A549 treated with Mapracorat at 1 μM for 4 hours (cell line): ENCODE measurements at places on chromosomes 5 and 9. TPM values are rescaled to one million over a fixed set of nuclear protein-coding genes. Genes with fewer than 3 reads are reported as not detected.

The FOXD4L6 gene
- not detected in 5 replicates for total RNA-seq

The TPPP gene
- 5.5 to 8.3 TPM (median 6.9 TPM) in 5 replicates for total RNA-seq

The IL12B gene
- 0.06 to 0.14 TPM (median 0.08 TPM) in 3 of 5 replicates, not detected in the others for total RNA-seq

The CTXN3 gene
- total RNA-seq, result not detected in 5 replicates

The RETREG1 gene
- 1.6 to 3.7 TPM (median 3.3 TPM) in 5 replicates for total RNA-seq

The DDX4 gene
- total RNA-seq, result not detected in 5 replicates

The PCDHB7 gene
- 0.05 TPM in 1 of 5 replicates, not detected in the others for total RNA-seq

The CLIC3 gene
- total RNA-seq, result 2.4 to 5.5 TPM (median 4.9 TPM) in 5 replicates

The KLF4 gene
- total RNA-seq, result 26.0 to 30.2 TPM (median 28.8 TPM) in 5 replicates

The CD72 gene
- total RNA-seq, result 0.14 to 0.36 TPM (median 0.23 TPM) in 3 of 5 replicates, not detected in the others

The CA9 gene
- 4.2 to 8.9 TPM (median 6.4 TPM) in 5 replicates for total RNA-seq

The PHYKPL gene
- 6.3 to 9.6 TPM (median 7.6 TPM) in 5 replicates for total RNA-seq

The RBM22 gene
- 43.0 to 52.8 TPM (median 46.7 TPM) in 5 replicates for total RNA-seq

The NSA2 gene
- total RNA-seq, result 119 to 149 TPM (median 121 TPM) in 5 replicates

The BHMT2 gene
- not detected in 5 replicates for total RNA-seq

The EIF4E1B gene
- total RNA-seq, result not detected in 5 replicates

The INSL6 gene
- not detected in 5 replicates for total RNA-seq

The CAMK2A gene
- 0.75 to 1.0 TPM (median 0.80 TPM) in 5 replicates for total RNA-seq

The LCN6 gene
- total RNA-seq, result not detected in 5 replicates

The TMOD1 gene
- 1.7 to 2.1 TPM (median 2.0 TPM) in 5 replicates for total RNA-seq

The OBP2B gene
- not detected in 5 replicates for total RNA-seq

The PRDM9 gene
- not detected in 5 replicates for total RNA-seq

The TRPM3 gene
- not detected in 5 replicates for total RNA-seq

The PAPPA gene
- 22.7 to 35.0 TPM (median 30.6 TPM) in 5 replicates for total RNA-seq

The FAM200C gene
- total RNA-seq, result 1.3 to 2.2 TPM (median 1.6 TPM) in 5 replicates

The ACOT12 gene
- 0.23 TPM in 1 of 5 replicates, not detected in the others for total RNA-seq

The TMC1 gene
- total RNA-seq, result 0.03 to 0.10 TPM in 2 of 5 replicates, not detected in the others

The GZMA gene
- total RNA-seq, result not detected in 5 replicates

The WDR31 gene
- 1.0 to 1.4 TPM (median 1.1 TPM) in 5 replicates for total RNA-seq

The SLC6A3 gene
- 0.27 to 0.87 TPM (median 0.61 TPM) in 5 replicates for total RNA-seq

The ZNF658 gene
- 1.6 to 2.3 TPM (median 2.0 TPM) in 5 replicates for total RNA-seq

The TRIP13 gene
- 61.6 to 77.8 TPM (median 71.3 TPM) in 5 replicates for total RNA-seq

The RELL2 gene
- total RNA-seq, result 3.5 to 5.4 TPM (median 4.5 TPM) in 5 replicates

The QRFP gene
- total RNA-seq, result not detected in 5 replicates

The FRMPD1 gene
- 0.03 to 0.10 TPM (median 0.05 TPM) in 5 replicates for total RNA-seq

The FIBCD1 gene
- total RNA-seq, result 12.5 to 19.2 TPM (median 16.0 TPM) in 5 replicates

The ANGPTL2 gene
- not detected in 5 replicates for total RNA-seq

The RUSC2 gene
- total RNA-seq, result 24.4 to 34.4 TPM (median 34.1 TPM) in 5 replicates

The LRSAM1 gene
- 7.7 to 10.6 TPM (median 10.1 TPM) in 5 replicates for total RNA-seq

The GNA14 gene
- total RNA-seq, result not detected in 5 replicates

The MLANA gene
- not detected in 5 replicates for total RNA-seq

The TMEM174 gene
- not detected in 5 replicates for total RNA-seq

The FGF1 gene
- 0.16 to 0.95 TPM (median 0.25 TPM) in 5 replicates for total RNA-seq

The UNC13B gene
- 10.0 to 11.0 TPM (median 10.5 TPM) in 5 replicates for total RNA-seq

The CDHR2 gene
- total RNA-seq, result 0.09 to 0.19 TPM (median 0.14 TPM) in 4 of 5 replicates, not detected in the other

The MARVELD2 gene
- total RNA-seq, result 2.2 to 3.0 TPM (median 2.5 TPM) in 5 replicates

The OR2V2 gene
- not detected in 5 replicates for total RNA-seq

The CYSRT1 gene
- 2.5 to 5.4 TPM (median 4.8 TPM) in 5 replicates for total RNA-seq

The DBH gene
- total RNA-seq, result not detected in 5 replicates

The MCIDAS gene
- 1.6 to 2.2 TPM (median 1.8 TPM) in 5 replicates for total RNA-seq

The ALDH7A1 gene
- 67.2 to 79.7 TPM (median 75.2 TPM) in 5 replicates for total RNA-seq

The DAPK1 gene
- total RNA-seq, result 15.8 to 22.0 TPM (median 20.1 TPM) in 5 replicates

The SVEP1 gene
- 1.4 to 2.0 TPM (median 1.9 TPM) in 5 replicates for total RNA-seq
